ENCODE measurements at places on chromosomes 11 and 22. TPM values are rescaled to one million over a fixed set of nuclear protein-coding genes. Genes with fewer than 3 reads are reported as not detected.
A peak's percentile ranks its signal among the peaks of the same experiment; 100 is the strongest.

DNA sequence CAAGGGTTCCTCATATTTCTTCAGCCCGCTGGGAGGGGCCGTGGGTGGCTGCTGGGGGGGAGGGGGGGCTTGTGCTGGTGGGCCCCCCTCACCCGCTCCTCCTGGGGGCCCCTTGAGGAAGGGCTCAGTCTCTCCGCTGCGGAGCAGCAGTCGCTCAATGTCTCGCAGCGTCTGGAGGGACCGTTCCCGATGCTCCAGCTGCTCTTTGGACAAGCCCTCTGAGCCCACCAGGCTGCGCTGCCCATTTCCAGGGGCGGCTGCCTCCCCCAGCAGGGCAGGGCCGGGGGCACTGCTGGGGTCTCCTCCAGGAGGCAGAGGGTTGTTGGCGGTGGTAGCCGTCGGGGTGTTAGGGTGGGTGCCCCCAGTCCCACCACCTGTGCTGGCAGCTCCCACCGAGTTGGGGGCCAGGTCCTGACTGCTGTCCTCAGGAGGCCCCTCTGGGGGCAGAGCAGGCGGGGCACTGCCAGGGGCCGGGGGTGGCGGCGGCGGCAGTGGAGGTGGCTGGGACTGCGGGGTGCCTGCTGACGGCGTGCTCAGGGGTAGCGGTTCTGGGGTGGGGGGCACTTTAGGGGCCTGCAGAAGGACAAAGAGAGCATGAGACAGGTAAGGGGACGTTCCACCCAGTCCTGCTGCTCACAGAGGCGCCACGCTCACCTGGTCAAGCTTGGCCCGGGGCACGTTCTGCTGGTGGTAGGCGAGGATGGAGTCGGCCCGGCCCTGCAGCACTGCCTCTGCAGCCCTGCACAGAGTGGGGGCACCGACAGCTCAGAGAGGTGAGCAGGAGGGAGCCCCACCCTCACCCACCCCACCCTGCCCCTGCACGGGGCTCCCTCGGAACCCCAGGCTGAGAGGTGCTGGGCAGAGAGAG, 18.9 kb downstream of the CXCR5 start:
- no peak overlapping the region for H3K27ac ChIP-seq

GRCh38 chr11:4433856-4434255, 15.2 kb upstream of the OR52K2 start:
- no peaks in the 10 kb centered on the region for H3K36me3 ChIP-seq
- no peaks in the 10 kb centered on the region for H3K27me3 ChIP-seq
- no peak for DNase-seq
- H3K27ac ChIP-seq: no peak overlapping the region
- H3K4me1 ChIP-seq: no peaks in the 10 kb centered on the region

DNA sequence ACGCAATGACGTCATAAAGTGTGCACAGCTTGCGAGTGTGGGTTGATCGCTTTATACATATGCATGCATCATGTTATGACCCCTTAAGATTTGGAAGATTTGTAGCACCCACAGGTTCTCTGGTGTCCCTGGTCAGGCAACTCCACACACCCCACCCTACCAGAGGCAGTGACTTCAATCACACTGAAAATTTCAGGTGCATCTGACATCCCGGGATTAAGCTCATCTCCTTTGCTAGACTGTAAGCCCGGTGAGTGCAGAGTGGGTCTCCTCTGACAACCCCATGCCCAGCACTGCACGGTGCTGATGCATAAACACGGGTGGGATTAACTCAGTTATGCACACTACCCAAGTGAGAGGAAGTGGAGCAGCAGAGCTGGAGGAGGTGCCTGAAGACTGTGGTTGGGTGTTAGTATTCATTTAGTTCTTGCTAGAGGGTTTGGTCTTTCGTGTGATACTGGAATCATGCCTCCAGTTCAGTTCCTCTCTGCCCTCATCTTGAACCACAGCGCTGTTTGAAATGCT, 6.5 kb downstream of the ARSA start:
- no peak for DNase-seq
- no peaks in the 10 kb centered on the region for H3K27me3 ChIP-seq
- peaks cover 17% of the 10 kb centered on the region for H3K36me3 ChIP-seq
- peak overlapping the region; percentile 19 for H3K4me3 ChIP-seq
- peak overlapping the region; percentile 48 for H3K27ac ChIP-seq

GRCh38 chr22:40027191-40028097, 32.7 kb downstream of the FAM83F start:
- no peak overlapping the region for H3K27ac ChIP-seq
- no peaks in the 10 kb centered on the region for H3K36me3 ChIP-seq
- no peaks in the 10 kb centered on the region for H3K4me1 ChIP-seq
- no peak for DNase-seq
- H3K4me3 ChIP-seq: no peak overlapping the region

KIAA1671 gene
- 12.2 TPM for total RNA-seq
